Activated CD4-positive, CD25-positive, alpha-beta regulatory T cell (primary cell): ENCODE measurements at places on chromosomes 16 and 17.

DNA sequence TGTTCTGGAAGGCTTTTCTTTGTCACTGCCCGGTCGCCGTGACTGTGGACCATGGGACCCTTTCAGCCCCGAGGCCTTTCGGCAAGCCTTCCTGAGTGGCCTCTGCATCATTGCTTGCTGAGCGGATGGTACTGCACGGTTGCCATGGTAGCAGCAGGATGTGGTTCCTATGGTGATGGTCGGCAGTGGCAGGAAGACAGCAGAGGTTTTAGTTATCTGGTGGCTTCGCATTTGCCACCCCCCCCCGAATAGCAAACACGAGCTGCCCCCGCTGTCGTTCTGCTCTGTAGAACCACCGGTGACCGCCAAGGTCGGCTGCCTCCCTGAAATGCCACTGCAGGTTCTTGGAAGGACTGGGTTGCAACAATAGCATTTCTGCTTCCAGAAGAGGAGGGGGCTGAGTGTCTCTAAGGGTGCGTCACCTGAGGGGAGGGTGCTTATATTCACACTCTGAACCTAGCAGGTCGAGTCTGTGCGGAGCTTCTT lies 76.6 kb downstream of the CMIP start:
- peak; percentile 21 for DNase-seq

DNA sequence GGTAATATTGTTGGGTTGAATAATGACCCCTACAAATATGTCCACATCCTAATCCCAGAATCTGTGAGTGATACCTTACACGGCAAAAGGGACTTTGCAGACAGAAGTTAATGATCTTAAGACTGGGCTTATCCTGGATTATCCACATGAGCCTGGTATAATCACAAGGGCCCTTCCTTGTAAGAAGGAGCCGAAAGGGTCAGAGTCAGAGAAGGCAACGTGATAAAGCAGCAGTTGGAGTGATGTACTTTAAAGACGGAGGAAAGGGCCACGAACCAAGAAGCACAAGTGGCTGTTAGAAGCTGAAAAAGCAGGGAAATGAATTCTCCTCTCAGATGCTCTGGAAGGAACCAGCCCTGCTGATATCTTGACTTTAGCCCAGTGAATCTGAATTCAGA lies 137.8 kb downstream of the UTP18 start:
- DNase-seq = no peak

DNA sequence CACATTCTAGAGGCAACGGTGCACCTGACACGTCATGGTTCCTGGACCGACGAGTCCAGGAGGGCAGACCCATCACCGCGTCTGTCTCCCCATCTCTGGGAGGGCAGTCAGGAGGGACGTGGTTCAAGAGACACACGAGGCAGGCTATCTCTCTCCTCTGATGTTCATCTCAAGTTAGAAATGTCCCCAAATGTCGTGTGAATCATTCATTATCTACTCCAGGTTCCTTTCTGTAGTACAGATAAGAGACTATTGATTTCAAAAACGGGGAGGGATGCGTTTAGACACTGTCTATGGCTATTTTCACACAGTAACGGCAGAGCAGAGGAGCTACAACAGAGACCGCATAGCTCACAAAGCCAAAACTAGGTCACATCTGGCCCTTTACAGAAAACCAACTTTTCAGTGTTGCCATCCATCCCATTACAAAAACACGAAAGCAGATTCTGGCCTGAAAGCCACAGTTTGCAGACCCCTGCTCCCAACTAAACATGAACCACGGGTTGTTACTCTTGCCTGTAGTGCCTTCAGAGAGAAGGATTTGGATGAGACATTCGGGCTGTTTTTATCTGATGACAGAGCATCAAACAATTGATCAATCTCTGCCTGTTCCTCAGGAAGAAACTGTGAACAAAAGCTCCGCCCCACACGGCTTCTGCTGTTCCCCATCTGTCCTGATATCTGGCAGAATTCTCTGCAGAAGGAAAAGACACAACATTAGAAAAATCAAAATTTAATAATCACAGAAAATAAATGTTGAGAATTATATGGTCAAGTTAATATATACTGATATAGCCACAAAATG lies 6.8 kb downstream of the MEAK7 start:
- no peak for DNase-seq

GRCh38 chr17:79290726-79291125 lies 216.1 kb downstream of the ENGASE start:
- DNase-seq = no peak

DNA sequence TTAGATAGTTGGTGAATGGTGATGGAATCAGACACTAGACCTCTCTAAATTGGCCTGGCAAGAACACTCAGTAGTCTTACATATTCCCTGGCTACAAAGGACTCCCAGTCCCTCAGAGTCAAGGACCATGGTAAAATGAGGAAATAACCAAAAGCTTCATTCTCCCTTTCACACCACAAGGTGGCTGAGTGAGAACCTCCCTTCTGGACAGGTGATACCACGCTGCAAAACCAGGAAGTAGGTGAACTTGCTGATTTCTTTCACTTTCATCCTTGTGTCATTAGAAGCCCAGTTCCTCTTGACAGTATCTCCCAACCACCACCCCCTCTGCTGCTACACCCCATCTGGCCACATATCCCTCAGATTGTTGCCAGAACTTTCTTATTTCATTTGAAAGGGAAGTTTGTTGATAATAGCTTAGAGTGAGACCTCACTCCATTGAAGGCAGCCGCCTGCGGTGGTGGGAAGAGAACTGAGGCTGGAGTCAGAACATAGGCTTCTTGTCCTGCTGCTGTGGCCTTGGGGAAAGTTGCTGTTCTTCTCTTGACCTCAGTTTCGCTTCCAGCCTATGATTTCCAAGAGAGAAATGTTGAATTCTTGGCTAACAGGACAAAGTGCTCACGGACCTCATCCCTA lies 290.6 kb upstream of the CCL2 start:
- DNase-seq = no peak

GRCh38 chr17:49108318-49108717 lies 24.3 kb upstream of the B4GALNT2 start:
- DNase-seq = no peak

- no peak for DNase-seq
Measured at GRCh38 chr17:56638591-56639051, 45.1 kb downstream of the NOG start.

DNA sequence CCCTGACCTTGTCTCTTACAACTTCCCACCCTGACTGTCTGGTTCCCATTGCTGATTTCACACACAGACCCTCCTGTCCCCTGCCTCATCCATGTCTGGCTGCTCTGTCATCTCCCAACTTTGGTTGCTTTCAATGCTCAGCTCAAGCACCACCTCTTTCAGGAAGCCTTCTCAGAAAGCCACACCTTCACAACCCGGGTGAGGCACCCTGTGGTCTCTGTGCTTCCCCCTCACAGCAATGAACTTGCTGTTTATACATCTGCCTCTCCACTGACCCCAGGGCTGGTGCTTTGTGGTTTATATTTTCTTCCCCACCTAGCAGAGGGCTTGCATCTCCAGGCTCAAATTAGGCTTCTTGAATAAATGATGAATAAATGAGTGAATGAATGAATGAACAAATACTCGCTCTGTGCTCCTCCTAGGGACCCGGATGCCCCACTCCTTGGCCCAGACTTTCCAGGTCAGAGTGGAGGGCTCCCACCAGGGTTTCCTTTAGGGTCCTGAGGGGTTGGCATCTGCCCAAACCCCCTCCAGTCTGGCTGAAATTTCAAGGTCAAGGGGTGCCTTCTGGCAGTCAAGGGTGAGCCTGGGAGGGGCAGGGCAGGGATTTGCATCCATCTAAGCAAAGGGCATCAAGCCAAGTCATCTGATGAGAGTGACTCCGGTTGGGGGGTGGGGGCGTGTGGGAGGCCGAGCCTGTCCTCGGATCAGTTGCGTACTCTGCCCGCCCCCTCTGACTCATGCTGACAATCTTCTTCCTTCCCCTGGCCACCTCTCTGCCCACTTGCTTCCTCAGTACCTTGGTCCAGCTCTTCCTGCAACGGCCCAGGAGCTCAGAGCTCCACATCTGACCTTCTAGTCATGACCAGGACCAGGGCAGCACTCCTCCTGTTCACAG lies at the start of gene ITGAX:
Gene ITGAX (plus strand): TSS at position 783 of the 898 bp plus-strand sequence. CDS start 79 bp downstream, at position 862.
- DNase-seq = no peak

DNA sequence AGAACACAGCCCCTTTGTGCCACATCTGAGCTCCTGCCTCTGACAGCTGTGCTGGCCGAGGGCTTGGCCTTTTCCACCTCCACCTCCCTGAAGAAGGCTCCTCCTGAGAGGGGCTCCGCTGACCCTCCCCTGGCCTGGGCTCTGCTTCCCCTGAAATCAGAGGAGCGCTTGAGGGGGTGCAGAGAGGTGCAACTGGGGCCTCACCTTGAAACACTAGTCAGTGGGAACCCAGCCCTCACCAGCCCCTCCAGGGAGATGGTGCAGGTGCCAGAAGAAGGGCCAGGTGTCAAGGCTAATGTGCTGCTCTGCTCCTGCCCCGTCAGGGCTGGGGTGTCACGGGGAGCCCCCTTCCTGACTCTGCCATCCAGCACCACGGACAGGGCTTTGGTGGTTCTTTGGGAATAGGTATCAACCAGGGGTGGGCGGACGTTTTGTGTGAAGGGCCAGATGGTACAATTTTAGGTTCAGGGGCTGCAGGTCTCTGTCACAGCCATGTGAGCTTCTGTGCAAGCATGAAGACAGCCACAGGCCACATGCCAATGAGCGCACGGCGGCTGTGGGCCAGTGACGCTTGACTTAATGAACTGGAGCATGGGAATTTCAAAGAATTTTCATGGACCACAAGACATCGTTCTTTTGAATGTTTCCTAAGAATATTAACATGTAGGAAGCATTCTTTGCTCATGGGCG lies 2.1 kb upstream of the ZG16B start:
- no peak for DNase-seq

DNA sequence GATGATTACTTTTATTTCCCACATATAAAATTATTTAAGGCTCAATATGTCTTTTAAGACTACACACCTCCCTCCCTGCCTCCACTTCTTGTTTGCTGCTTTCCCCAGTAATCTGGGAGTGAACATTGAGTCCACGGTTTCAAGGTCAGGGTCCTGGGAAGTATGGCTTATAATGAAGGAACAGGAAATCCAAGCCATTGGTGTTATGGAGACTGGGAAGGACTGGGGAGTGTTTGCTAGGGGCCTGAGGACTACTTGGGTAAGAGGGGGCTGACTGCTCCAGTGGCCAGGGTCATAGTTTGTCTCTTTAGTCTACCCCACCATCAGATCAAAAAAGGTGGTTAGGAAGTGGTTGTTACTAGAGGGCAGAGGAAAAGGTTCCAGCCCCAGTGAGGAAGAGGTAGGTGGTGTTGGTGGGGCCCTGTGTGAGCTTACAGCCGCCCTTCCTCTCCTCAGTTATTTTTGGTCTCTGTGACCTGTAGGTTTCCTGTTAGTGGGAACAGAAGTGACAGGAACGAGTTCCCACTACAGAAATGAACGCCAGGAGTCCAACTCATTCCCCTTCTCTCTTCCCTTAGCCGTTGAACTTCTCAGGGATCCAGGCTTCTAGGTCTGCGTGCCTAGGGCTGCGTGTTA lies 742 bp upstream of the SLC16A13 start:
- peak; percentile 39 for DNase-seq

GRCh38 chr16:88317613-88317965 lies 65.2 kb upstream of the ZNF469 start:
- DNase-seq = no peak

GRCh38 chr17:57869617-57870282 lies 19.9 kb upstream of the MRPS23 start:
- no peak for DNase-seq

- no peak for DNase-seq
Measured at GRCh38 chr17:19327031-19327783, 35.3 kb downstream of the B9D1 start.

- peak; percentile 59 for DNase-seq
Measured at GRCh38 chr16:88743693-88744576, 37.6 kb downstream of the CTU2 start.

- no peak for DNase-seq
Measured at GRCh38 chr17:35934760-35935159, 4.2 kb upstream of the RDM1 start.

DNA sequence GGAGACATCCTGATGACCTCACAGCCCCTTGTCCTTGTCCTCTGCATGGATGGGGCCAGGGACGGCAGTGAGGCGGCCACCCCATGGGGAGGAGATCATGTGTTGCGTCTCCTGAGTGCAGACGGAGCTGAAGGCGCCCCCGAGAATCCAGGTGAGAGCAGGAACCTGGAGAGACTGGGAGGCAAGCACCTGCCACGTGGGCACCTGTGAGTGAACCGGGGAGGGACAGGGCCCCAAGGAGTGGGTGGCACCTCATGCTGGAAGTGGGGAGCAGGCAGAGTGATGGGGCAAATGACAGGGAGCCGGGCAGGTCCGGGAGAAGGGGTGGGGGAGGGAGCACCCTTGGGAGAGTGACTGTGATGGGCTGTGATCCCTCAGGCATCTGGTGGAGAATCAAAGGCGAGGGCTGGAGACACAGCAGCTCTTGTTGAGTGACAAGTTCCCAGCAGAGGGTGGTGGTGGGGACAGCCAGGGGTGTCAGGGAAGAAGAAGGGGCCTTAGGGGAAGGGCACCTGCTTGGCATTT lies 174.3 kb upstream of the CHMP6 start:
- DNase-seq = no peak

- DNase-seq = peak; percentile 41
Measured at GRCh38 chr17:82301916-82302567, 15.4 kb downstream of the CD7 start.

DNA sequence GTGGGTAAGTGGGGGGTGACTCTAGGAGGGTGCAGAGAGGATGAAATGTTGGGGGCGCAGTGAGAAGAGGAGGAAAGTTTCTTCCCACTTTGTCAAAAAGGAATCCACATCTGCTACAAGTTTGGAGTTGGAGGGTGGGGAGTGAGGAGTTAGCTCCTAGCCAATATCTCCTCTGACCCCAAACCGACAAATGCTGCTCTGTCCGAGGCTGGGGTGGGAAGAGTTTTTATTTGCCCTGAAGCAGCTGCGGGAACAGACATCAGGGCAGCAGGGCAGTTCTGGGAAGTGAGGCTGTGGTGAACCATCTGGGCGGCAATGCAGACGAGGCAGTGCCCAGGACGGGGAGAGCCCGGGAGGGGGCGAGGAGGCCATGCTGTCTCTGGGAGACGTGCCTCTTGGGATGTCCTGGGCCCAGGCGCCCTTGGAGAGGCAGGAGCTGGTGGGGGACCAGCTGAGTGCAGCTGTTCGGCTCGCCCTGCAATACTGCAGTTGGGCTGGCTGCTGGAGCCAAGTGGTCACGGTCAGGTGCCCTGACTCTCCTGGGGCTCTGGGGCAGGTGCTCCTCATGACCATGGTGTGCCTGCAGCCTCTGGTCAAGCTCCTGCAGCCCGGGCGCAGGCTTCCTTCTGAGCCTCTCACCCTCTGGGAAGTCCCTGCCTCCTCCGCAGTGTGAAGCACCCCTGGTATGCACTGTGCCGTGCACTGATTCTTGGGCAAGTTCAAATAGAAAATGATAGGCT lies 6.4 kb upstream of the SOCS3 start:
- DNase-seq = no peak
